ENCODE measurements at places on chromosomes 1 and 21.

- no peak for DNase-seq
Observed at GRCh38 chr1:82700476-82700875, 899.7 kb downstream of the ADGRL2 start.

GRCh38 chr1:34149501-34149900 lies 15.5 kb downstream of the CSMD2 start:
- DNase-seq: no peak

GRCh38 chr1:25030674-25031589 lies 100.9 kb upstream of the RUNX3 start:
- peak; percentile 75 for DNase-seq

- DNase-seq: no peak
Observed at GRCh38 chr1:223765719-223766340, 53.5 kb downstream of the CAPN2 start.

- DNase-seq: no peak
Observed at GRCh38 chr1:119226913-119227312, 86.5 kb upstream of the WARS2 start.

DNA sequence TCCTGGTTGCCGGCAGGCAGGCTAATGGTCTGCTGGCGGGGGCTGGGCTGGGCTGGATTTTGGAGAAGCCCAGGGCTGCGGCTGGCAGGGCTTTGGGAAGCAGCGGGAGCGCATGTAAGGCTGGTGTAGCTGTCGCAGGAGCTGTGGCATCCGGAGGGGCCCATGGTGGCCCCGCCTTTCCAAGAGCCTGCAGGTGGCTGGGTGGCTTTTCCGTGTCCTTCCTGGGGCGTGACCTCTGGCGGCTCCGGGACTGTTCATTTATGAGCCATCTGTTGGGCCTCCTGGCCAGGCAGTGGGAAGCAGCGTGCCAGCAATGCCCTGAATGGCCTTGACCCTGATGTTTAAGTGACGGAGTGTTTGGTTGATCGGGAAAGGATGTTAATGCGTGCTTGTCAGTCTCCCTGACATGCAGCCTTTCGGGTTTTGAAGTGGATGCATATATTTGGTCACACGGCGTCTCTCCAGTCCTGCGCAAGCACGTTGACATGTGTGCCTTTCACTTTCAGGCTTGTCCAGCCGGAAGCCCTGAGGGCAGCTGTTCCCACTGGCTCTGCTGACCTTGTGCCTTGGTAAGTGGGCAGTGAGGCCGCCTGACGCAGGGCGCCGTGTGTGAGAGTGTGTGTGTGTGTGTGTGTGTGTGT lies 38.5 kb downstream of the AGPAT3 start:
- DNase-seq: no peak

GRCh38 chr1:53511933-53512806 lies 53.0 kb downstream of the DMRTB1 start:
- DNase-seq: no peak

DNA sequence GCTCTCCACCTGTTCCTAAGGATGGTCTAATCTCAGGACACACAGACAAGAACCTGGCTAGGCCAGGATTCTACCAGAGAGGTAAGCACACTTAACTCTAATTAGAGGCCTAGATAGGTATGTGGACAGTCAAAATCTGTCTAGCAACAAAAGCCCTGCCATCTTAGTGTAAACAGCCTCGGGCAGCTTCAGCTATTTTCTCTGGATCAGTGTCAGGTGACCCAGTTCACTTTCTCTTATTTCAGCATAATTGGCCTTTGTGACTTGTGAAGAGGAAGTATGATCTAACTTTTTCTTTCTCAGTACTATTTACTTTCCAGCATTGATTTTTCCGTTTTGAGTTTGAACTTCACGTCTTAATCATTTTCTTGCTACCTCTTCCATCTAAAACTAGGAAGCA lies 217.7 kb downstream of the CRB1 start:
- DNase-seq: no peak

- DNase-seq: no peak
Observed at GRCh38 chr21:32007456-32007855, 134.6 kb downstream of the HUNK start.

All from CD4-positive, alpha-beta T cell treated with Interleukin-1 beta for 1 hour (primary cell).